ENCODE measurements at places on chromosomes 16 and 17.
A peak's percentile ranks its signal among the peaks of the same experiment; 100 is the strongest.

DNA sequence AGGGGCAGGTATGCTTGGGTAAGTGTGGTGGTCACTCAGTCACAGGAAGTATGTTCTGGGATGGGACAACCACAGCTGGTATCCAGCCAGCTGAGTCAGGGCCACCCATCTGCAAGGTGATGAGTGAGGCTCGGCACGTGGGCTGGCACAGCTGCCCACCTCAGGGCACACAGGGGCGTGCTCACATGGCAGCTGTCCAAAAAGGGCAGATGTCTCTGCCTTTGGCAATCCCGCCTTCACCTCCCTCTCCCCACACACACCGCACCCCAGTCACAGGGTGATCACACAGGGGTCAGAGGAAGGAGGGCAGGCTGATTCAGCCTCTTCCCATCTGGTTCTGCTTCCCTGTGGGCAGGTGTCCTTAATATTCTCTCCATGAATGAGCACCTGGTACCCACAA lies 85.9 kb upstream of the TOB1 start:
- peak; percentile 78 for DNase-seq

- DNase-seq: no peak
These were observed 324.8 kb downstream of the PMP22 start for GRCh38 chr17:14940108-14940937.

DNA sequence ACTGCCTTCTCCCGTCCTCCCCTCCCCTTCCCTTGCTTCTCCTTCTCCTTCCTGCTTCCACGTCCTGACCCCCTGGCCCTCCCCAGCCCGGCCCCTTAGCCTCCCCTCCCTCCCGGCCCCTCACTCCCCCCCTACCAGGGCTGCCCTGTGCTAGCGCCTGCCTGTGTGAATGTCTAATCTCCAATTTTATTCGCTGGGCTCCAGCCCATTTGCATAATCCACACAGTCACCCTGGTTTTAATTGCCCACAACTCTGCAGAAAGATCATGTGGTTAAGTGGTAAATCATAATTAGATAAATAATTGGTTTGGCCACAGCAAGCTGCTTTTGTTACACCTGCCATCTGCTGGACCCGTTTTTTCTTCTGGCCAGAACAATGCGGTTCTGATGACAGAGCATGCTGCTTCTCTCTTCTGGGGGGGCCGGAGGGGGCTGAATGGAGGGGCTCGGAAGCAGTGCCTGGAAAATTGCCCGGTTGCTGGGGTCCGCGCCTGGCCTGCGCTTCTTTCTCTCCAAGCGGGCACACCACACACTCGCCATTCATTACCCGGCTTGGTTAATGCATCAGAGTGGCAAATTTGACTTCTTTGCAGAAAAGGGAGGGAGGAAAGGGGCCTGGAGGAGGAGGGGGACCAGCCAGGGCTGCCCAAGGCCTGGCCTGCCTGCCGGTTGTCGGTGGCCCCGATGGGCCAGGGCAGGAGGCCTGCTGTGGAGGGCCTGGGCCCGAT lies 19.5 kb upstream of the GSE1 start:
- peak; percentile 59 for DNase-seq

DNA sequence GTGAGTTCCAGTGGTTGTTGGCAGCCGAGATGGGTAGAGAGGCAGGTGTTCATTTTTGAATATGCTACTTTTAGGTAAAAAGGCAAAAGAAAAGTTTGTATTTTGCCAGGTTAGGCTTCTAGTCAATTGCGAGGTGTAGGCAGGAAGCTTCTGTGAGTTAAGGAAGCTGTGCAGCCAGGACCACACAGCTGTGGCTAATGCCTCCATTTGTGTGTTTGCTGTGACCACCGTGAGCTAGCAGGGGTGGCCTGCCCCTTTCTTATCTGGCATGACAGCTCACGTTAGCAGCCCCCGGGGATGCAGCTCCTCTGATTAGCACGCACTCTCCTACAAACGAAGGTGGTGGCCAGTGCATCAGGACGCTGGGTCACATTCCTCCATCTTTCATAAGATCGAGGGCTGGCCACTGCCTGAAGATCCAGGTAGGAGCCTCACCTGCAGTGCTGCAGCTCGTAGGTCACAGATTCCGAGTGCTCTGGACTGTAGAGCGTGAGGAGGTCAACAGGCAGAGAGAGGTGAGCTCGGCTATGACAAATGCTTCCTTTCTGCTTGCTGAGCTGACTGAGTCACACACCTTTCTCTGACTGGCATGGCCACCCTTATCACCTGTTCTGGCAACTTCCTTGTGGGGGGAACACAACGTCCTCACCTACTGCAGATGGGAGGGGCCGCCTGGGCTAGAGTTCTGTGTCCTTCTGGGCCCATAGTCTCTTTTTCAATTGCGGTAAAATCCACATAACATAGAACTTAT lies 244.4 kb downstream of the HS3ST3B1 start:
- DNase-seq: no peak

- no peak for DNase-seq
These were observed 9.7 kb downstream of the MPRIP start for GRCh38 chr17:17051791-17052461.

GRCh38 chr17:81221842-81222619 lies 734 bp downstream of the CEP131 start:
- no peak for DNase-seq

DNA sequence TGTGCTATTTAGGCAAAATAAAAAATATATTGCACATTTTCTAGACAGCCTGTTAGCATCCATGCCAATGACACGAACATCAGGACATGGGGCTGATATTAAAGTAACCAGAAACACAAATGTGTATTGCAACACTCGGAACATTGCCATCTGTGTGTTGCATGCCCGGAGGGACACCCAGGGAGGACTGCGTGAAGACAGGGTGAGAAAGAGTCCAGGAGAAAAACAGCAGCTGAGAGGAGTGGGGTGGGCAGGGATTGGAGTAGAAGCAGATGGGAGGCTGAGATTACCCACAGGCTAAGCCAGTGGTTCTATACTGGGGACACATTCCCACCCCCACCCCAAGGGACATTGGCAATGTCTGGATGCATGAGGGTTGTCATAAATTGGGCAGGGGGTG lies 114.8 kb downstream of the GRIN2A start:
- DNase-seq: no peak

DNA sequence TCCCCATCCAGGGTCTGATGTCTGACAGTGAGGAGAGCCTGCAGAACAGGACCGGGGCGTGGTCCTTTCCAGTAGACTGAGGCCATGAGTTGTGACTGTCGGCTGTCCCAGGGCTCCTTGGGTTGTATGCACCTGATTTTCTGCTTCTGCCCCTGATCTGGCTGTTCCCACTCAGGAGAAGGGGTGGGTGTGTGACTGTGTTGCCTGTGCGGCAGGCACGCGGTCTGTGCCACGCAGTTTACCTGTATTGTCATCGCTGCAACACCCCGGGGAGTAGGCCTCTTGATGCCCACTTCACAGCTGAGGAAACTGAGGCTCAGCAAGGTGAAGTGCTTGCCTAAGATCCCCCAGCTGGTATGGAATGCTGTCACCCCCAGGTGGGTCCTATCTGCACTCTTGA lies 1.4 kb downstream of the CRISPLD2 start:
- DNase-seq: no peak

DNA sequence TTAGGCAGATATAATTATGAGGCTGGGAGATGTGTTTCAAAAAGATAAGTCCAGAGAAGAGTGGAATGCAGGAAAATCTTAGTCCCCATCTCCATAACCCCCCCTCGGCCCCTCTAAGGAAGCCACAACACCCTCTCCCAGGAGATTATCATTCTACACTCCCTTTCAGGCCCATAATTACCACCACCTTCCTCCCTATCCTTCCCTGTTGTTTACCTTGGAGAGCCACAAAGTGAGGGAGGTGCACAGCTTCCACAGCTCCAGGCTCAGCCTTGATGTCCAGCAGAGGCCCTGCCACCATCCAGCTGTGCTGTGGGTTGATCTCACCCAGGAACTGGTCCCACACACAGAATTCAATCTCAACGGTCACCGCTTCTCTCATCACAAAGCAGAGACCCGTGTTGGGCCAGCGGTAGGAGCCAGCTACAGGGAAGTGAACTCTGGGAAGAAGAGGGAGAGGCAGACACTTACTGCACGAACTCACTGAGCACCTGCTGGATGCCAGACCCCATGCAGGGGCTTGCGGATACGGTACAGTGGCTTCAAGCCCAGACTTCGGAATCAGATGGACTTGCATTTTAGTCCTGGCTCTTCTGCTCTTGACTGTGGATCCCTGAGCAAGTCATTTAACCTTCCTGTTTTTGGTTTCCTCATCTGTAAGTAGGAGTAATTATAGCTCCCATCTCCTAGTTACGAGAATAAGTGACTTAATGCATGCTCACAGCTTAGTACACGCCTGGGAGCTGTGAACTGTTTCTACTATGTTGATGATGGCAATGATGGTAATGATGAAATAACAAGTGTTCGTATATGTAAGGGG lies 44.1 kb downstream of the MIS12 start:
- DNase-seq: no peak

- DNase-seq: no peak
These were observed 40.9 kb upstream of the FAM20A start for GRCh38 chr17:68642118-68642412.

GRCh38 chr17:48176471-48176855 lies 68.9 kb downstream of the SNX11 start:
- no peak for DNase-seq

DNA sequence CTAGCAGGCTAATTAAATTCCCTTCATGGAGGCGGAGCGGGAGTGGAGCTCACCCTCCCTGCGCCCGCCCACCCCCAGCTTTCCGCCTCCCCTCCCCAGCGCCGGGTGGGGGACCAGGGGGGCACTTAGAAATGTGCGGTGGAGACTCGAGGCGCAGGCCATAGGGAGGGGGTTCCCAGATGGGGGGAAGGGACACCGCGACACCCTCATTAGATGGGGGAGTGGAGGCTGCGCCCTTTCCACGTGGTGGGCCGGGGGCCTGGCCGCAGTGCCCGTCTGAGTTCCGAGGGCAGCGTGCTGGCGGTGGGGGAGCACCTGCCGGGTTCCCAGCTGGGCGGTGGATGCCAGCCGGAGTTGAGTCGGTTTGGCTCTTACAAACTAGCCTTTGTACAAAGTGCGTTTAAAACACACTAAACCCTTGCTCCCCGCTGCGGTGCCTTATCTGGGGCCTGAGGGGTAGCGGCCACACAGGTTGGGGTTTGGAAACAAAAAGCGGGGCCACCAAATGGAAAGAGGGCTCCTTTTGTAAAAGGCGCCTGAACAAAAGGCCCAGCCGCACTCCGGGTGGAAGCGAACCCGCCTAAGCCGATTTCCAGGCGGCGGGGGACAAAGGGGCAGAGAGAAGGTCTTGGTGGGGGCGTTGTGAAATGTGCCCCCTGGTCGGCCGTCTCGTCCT lies 1.4 kb downstream of the GSE1 start:
- no peak for DNase-seq

DNA sequence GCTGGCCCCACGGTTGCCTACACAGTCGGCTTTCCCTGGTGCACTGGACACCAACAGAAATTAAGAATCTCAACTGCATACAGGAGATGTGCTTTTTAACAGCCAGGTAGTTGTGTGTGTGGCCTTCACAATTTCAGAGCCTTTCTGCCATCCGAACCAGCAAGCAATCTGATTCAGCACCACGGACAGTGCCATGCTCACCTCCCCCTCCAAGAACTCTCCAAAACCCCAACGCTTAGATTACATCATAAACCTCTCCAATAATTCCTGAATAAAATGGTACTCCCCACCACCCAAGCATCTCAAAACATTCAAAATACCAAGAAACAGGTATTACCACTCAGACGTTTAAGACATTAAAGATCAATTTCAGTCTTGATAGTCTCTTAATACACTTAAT lies 31.8 kb downstream of the USP7 start:
- no peak for DNase-seq

DNA sequence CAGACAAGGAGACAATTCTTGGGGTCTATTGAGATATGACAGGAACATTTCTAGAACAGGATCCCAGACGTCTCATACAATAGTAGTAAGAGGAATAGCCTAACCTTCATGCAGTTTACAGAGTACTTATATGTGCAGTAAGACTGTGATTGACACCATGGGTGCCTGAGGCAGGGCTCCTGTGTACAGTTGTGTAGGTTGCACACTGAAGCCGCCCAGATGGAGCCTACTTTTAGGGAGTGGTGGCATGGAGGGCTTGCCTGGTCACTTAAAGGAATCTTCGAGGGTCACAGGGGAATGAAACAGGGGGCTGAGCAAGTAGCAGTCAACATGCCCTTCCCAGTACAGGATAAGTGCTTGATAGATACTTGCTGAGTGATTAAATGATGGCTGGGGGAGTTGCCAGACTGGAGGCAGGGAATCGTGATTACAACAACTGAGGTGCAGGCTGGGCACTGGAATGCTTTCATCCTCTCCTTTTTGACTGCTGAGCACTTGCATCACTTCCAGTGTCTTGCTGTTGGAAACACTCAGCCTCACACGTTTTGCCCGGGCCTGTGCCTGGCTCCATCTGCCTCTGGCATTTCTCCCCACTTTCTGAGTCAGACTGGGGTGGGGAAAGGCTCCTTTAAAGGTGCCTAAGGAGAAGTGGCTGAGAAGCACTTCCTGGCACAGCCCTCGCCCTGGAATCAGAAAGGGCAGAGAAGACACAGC lies 71.0 kb downstream of the COPRS start:
- DNase-seq: no peak

DNA sequence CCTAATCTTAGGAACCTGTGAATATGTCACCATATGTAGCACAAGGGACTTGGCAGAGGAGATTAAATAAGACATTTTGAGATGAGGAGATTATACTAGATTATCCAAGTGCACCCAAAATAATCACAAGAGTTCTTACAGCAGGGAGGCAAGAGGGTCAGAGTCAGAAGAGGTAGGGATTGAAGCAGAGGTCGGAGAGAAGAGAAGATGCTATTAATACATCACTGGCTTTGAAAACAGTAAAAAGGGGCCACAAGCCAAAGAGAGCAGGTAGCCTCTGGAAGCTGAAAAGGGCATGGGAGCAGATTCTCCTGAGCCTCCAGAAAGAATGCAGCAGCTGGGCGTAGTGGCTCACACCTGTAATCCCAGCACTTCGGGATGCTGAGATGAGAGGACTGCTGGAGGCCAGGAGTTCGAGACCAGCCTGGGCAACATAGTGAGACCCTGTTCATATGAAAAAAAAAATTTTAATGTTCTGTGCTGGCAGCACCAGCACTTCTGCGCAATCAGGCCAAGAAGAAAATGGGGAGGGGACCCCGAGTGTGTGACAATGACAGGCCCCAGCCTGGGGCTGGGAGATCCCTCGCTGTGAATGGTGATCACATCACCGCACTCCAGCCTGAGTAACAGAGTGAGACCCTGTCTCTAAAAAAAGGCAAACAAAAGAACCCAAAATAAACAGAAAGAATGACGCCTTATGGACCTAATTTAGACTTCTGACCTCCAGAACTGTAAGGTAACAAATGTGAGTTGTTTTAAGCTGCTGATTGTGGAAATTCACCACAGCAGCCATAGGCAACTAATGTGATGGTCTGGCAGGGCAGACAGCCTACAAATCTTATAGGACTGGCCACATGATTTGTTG lies 275.4 kb downstream of the MRTFB start:
- DNase-seq: no peak

GRCh38 chr16:49698931-49699840 lies 156.7 kb downstream of the ZNF423 start:
- no peak for DNase-seq
